Stomach (tissue), 19 donors: ENCODE measurements at places on chromosomes 5 and 9.

- H3K36me3 ChIP-seq, result no peaks in the 10 kb centered on the region
- no peak for DNase-seq
- no peaks in the 10 kb centered on the region for H3K4me1 ChIP-seq
- no peak overlapping the region for H3K27ac ChIP-seq
Observed at GRCh38 chr5:157175071-157175612, 5.5 kb upstream of the ITK start.

DNA sequence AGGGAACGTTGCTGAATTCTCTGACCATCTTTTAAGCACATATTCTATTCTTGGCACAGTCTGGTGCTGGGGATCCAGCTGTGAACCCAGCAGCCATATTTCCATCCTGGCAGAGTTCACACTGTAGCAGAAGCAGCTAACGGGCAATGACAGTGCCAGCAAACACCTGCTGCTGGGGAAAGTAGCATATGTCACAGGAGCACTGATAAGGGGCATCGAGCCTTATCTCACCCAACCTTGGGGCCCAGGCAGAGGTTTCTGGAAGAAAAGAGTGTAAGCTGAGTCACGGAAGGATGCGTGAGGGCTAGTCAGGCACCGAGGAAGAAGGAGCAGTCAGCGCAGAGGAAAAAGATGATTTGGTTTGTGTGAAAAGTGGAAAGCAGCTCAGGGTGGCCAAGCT is 1.1 kb downstream of the NDOR1 start:
- H3K4me1 ChIP-seq, result peaks cover 50% of the 10 kb centered on the region
- no peak overlapping the region for H3K4me3 ChIP-seq
- no peak for DNase-seq
- H3K27ac ChIP-seq, result no peak overlapping the region

- H3K27me3 ChIP-seq, result no peaks in the 10 kb centered on the region
- no peaks in the 10 kb centered on the region for H3K36me3 ChIP-seq
- no peak overlapping the region for H3K27ac ChIP-seq
Observed at GRCh38 chr5:94309141-94309540, 309.3 kb downstream of the KIAA0825 start.

GRCh38 chr9:116717150-116717549 is 30.0 kb downstream of the TRIM32 start:
- H3K27ac ChIP-seq, result no peak overlapping the region
- no peaks in the 10 kb centered on the region for H3K27me3 ChIP-seq
- H3K36me3 ChIP-seq, result no peaks in the 10 kb centered on the region
- H3K4me3 ChIP-seq, result no peak overlapping the region
- no peak for DNase-seq

- no peaks in the 10 kb centered on the region for H3K36me3 ChIP-seq
- peak; percentile 43 for DNase-seq
- H3K4me1 ChIP-seq, result peaks cover 8% of the 10 kb centered on the region
- no peak overlapping the region for H3K4me3 ChIP-seq
Observed at GRCh38 chr9:518540-518939, 303.9 kb downstream of the DOCK8 start.

DNA sequence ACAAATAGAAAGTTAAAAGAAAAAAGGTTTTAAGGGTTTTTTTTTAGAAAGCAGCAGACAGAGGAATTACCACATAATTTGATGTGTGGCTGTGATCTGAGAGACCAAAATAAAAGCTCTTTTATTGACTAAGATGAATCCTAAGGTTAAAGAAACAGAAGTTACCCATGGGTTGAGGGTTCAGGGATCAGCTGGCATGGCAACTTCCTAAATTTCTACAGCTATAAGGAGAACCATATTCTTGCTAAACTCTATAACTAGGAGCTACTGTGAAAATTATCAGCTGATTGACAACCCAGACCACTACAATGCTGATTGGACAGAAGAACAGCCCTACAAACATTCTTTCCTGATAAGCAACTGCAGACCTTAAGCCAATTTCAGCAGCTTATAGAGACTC is 40.2 kb downstream of the TMEM215 start:
- H3K36me3 ChIP-seq, result no peaks in the 10 kb centered on the region
- H3K27me3 ChIP-seq, result no peaks in the 10 kb centered on the region
